MM.1S (cell line): ENCODE measurements at places on chromosomes 5 and 9.

DNA sequence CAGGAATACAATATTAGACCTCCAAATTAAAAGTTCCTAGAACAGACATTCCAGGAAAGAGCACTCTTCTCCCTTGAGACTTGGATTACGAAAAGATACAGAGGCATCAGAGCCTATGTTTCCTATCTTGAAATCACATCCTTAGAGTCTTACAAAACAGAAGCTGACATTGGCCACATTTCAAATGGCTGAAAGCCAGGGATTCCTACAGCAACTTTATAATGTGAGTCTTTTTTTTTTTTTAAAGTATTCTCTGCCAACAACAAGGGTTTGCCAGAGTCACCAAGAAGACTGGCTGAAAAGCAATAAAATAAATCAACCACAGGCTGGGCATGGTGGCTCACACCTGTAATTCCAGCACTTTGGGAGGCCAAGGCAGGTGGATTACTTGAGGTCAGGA is 63.1 kb downstream of the TRPM6 start:
- no peak for DNase-seq

DNA sequence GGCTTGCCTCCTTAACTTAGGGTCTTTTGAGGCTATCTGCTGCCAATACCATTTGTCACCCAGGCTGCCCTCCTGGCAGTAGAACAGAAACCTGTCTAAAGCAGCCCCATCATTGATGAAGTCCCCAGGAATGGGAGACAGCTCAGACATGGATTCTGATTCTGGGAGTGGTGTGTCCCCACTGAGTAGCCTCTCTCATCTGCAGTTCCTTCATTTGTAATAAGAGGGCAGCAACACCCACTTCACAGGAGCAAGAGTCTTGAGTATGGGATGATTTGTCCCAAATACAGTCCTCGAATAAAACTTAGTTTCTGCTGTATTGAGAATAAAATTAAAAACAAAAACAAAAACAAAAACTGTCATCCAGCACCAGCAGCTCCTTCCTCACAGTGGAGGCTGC is 167.6 kb downstream of the ASTN2 start:
- DNase-seq: no peak

DNA sequence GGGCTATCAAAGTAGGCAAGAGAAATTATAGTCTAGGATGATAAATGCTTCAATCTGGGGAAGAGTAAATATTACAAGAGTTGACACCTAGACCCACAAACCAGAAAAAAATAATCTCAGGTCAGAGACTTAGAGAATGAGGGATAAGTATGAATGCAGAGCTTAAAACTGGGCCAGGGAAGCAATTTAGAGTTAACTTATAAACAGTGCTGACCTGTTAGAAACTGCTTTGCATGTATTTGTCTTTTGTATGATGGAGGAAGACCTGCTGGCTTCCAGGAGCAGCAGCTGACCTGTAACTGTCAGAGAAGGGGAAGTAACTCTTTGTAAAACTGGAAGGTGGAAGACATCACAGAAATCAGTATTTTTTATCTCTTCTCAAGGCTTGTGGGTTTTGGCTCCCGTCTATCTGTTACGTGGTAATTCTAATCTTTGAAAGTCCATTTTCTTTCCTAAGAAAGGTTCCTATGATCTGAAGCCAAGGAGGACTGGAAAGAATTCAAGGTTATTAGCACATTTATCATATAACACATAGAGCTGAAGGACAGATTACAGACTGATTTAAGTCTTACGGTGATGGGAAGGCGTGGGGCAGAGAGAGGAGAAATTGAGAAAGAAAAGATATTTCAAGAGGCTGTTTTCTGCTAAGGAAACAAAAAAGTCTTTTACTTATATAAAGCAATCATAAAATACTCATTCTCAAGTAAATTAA is 114.7 kb upstream of the ADAMTS19 start:
- DNase-seq: no peak

DNA sequence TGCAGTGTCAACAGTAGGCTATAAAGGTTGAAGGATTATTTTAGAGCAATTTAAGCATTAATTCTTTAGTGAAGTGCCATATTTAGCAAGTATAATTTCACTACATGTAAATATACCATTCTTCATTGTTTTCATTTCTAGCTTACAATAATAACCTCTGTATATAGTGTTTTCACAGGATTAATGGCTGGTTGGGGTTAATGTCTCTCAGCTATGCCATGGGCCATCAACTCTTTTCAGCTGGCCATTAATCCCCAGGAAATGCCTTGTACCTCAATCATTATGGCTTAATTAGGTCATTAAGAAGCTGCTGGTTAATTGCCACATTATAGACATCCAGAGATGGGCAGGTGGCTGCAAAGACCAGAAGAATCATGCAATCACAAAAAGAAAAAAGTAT is 715.1 kb downstream of the MAT2B start:
- DNase-seq: no peak

GRCh38 chr5:90792725-90793124 is 234.1 kb downstream of the ADGRV1 start:
- no peak for DNase-seq

DNA sequence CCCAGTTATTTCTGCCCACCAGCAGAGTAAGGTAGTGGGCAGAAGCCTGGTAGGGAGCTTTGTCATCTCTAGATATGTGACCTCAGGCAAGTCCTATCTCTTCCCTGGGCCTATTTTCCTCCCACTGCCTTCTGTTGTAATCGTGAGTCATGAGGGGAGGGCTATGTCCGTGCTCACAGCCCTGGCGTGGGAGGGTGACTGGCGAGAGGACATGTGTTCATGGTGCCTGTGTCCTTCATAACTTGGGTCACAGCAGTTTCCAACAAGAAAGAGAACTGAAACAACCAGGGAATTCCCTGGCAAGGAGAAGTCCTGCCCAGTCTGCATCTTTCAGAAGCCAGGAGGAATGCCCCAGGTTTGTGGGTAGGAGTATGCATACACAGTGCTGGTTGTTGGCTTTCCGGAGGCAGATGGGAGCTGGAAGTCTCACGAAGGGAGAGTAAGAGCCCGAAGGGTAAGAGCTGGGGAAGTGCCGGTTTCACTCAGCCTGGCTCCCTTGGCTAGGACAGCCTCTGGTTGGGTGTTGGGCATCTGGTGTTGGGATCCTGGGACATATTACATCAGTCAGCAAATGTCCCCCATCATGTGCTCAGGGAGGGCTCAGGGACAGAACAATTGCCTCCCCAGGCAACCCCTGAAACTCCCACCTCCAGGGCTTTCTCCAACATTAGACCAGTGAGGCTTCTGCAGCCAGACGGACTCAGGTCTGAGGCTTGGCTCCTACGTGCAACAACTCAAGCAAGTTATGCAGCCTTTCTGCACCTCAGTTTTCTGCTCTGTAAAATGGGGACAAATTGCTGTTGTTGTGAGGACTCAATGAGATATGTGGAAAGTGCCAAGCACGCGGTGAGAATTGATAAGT is 4.3 kb upstream of the TIFAB start:
- DNase-seq: no peak

- DNase-seq: no peak
Measured at GRCh38 chr5:74552101-74552500, 88.4 kb downstream of the ENC1 start.

- DNase-seq: no peak
Measured at GRCh38 chr9:78595200-78595945, 298.4 kb downstream of the PSAT1 start.

DNA sequence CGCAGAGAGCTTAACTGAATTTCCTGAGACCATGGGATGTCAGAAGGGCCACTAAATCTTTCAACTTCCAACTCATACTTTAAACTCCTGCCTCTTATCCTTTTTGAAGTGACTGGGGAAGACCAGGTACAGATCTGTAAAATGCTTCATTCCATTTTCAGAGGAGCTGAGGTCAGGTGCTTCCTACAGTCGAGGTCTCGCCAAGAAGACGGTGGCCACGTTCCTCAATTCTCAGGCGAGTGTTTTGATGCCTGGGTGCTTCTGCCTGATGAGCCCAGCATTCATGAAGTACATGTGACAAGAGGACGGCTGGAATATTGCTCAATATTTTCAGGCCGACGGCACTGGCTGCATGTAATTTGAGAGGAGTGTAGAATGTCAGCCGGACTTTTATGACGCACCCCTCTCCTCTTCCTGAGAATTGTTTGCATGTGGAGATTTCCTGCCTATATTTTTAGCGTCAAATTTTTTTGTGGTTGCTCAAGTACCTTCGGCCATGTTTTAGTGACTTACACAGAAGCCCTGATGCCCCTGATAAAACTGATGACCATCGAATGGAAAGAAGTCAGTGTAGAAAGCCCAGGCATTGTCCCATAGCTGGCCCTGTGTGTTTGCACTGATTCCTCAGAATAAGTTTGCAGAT is 38.8 kb upstream of the GLRX start:
- no peak for DNase-seq

- DNase-seq: no peak
Measured at GRCh38 chr5:73338256-73339050, 110.1 kb downstream of the FOXD1 start.

DNA sequence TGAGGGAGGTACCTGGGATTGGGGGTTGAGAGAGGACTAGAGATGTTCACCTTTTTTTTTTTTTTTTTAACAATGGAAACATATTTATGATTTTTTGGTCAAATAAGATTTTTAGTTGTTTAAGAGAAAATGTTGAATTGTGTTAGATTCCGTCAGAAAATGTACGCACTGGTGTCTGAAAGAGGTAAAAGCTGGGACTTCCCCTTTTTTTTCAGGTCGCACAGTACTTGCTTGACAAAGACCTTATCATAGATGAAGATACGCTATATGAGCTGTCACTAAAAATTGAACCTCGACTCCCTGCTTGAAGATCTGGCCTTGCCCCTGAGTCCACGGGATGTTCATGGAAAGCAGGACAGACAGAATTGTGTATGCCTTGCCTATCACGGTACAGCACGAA is 7.7 kb upstream of the CKMT2 start:
- DNase-seq: no peak

DNA sequence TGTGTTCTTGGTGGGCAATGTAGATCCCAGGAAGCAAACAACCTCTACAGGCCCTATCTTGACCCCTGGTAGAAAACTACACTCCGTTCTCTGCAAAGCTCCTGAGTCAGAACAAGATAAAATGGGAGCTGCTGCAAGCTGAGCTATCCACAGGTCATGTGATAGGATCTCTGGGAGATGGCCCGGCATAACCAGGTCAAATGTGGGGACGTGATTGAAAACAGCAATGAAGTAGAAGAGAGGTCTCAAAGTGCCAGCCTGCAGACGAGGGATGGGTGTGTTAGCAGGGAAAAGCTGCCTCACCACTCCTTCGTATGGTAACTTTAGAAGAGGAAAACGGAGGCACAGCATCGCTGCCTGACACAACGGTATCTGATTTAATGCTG is 25.0 kb downstream of the NRG2 start:
- no peak for DNase-seq

DNA sequence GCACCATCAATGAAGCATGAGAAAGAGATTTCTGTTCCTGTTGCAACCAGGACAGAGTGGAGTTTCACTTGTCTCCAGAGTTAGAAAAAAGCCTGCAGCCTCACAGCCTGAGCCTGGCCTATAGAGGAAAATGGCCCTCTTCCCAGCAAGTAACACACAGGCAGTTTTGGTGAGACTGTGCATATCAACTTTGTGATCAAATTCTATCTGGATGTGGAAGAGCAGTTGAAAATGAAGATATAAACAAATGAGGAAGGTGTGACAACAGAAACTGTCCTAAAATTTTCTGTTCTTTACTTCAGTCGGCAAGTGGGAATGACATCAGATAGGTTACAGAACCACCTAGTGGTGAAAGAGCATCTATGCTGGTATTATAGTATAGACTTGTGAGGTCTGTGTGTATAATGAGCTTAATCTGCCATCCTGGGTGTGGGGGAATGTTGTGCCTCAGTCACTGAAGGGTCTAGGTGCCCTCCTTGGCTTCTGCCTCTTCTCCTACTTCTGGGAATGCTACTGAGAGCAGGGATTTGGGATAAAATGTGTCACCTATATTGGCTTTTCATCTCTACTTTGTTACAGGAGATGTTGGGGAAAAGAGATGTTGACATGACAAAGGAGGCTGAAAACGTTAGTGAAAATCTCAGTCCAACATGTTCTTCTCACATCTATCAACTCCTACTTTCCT is 28.2 kb downstream of the YIPF5 start:
- DNase-seq: peak; percentile 58

- DNase-seq: no peak
Measured at GRCh38 chr5:167998148-167998767, 293.2 kb upstream of the WWC1 start.

- DNase-seq: no peak
Measured at GRCh38 chr5:154358516-154359220, 87.1 kb upstream of the SAP30L start.

DNA sequence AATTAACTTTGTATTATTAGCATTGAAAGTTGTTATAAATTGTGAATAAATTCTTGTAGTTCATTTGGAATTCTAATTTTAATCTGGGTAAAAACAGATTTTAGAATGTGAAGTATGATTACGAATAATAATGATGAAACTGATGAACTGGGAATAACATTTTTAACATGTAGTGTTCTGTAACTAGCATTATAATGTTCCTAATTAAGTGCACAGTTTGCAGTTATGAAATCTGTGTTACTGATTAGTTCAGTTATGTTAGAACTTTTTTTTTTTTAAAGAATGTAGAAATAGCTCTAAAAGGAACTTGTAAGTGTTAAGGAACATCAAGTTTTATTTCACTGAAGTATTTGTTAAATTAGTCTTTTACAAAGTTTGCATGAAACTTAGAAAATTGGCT is 48.9 kb upstream of the EIF4EBP3 start:
- no peak for DNase-seq

DNA sequence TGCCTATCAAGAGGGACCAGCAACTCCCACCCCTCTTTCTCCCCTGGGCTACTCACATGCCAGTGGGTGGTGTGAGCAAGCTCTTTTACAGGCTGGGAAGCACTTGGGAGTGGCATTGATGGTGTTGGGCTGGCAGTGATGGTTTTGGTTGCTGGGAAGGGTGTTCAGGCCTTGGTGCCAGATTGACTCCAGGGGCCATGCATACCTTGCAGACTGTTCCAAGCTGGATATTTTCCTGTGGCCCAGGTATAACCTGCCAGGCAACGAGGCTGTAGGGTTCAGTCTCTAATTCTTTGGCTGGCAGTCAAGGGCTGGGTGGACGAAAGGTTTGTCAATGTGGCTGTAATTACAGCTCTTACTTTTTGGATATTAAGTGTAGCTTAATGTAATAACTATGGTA is 177.3 kb downstream of the MACROH2A1 start:
- no peak for DNase-seq

GRCh38 chr5:173612948-173613347 is 3.5 kb downstream of the BOD1 start:
- no peak for DNase-seq

- DNase-seq: peak; percentile 65
Measured at GRCh38 chr9:69971643-69972449, 71.8 kb upstream of the MAMDC2 start.

DNA sequence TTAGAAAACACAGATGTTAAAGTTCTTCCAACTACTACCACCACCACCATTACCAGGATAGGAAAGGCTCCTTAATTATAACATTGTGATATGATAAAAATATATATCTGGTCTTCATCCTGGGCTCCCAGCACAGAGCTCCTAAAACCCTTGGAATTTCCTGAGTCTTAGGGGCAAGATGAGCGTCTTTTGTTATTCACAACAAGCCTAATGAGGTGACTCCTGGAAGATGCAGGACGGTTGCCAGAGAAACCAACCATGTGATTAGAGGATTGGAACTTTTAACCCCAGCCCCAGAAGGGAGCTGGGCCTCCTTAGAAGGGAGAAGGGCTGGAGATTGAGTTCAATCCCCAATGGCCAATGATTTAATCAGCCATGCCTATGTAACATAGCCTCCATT is 148.0 kb upstream of the ADRA1B start:
- no peak for DNase-seq
